ENCODE measurements at places on chromosomes 6 and 20.

GRCh38 chr20:59850018-59850641 lies 83.3 kb downstream of the SYCP2 start:
- DNase-seq = no peak

GRCh38 chr6:138454981-138455706 lies 44.1 kb downstream of the NHSL1 start:
- DNase-seq = peak; percentile 58

GRCh38 chr6:160420969-160421556 lies 72.9 kb downstream of the SLC22A3 start:
- DNase-seq = no peak

DNA sequence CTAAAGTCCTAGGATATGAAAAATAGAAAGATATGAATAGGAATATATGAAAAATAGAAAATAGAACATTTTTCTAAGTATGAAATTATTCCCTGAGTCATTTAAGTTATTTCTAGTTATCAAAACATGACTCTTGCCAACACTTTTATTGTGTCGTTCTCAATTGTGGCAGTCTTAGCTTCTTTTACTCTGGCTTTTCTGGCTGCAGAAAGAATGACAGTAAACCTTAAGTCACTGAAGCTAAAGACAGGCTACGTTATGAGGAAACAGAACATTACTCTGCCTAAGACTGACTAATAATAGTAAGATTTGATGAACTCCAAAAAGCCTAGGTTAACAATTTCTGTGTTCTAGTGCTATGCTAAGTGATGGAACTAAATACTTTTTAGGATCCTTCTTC lies 74.6 kb downstream of the AIG1 start:
- no peak for DNase-seq

DNA sequence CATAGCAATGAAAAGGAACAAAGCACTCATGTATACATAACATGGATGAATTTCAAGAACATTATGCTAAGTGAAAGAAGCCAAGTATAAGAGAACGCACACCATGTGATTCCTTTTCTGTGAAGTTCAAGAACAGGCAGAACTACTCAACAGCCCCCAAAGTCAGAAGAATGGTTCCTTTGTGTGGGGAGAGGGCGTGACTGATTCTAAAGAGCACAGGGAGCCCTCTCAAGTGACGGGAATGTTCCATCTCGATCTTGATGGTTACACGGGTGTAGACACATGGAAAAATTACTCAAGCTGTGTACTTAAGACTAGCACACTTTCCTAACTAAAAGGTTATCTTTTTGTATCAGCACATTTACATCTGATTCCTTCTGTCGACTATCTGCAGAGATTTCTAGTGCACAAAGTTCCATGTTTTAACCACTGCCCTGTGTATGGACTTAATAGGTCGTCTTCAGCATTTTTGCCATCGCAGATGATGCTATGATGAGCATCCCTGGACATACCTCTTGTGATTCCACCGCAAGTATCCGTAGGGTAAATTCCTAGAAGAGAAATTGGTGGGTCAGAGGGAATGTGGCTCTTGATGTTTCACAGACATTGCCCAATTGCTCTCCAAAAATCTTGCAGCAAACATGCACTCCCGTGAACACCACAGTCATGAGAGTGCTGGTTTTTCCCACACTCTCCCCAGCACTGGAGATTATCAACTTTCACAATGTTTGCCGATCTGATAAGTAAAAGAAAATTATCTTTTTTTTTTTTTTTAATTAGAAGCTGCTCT lies 279.3 kb downstream of the BMP7 start:
- no peak for DNase-seq

DNA sequence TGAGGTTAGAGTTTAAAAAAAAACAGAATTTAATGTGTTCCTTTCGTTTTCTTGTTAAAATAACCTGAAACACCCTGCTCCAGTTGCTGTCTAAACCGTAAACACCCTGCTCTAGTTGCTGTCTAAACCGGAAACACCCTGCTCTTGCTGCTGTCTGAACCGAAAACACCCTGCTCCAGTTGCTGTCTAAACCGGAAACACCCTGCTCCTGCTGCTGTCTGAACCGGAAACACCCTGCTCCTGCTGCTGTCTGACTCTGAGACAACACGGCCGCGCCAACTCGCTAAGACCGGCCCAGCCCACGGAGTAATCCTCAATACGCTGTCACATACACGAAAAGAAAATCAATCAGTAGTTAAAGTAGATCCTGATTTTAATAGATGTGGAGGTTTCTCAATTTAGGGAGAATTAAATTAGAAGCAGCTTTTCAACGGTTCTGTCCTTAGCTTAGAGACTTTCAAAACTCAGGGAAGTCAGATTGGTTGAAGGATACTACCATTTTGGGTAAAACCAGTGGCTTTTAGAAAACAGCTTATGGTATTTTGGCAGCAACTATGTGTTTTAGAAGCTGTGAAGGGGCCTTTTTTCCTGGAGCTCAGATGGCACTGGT lies 98.3 kb downstream of the RAMACL start:
- DNase-seq = peak; percentile 90

- no peak for DNase-seq
These were observed 128.8 kb upstream of the CD93 start for GRCh38 chr20:23214903-23215302.

DNA sequence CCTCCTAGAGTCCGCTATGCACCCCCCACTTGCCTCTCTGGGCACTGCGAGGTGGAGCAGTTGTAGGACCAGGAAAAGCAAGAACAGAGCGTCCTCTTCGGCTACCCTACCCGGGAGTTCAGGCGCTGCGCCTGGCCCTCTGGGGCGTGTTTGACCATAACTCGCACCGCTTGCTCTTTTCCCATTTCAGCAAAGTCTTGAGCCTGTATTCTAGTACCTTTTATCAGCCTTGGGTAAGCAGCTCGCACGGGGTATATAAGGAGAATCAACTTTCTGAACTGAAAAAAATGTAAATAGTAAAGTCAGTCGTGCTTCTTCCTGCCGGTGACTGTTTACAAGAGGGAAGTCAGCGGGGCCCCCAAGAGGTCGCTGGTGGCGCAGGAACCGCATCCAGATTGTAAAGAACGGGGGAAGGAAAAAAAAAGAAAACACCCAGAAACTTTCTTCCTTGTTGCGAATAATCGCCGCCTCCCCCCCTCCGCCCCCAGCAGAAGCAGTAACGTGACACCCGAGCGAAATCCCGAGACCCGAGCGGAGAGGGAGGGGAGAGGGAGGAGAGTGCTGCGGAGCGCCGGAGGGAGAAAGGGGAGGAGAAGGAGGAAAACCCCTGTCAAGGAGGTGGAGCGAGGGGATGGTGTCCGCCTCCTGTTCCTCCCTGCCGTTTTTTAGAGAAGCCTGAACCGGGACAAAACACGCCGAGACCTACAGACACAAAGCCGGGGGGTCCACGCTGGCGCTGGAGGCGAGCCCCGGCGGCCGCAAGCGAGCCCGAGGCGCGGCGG lies at the start of gene UST:
Gene UST (plus strand): TSS at position 668 of the 782 bp plus-strand sequence. CDS start 401 bp downstream, outside the sequence.
- peak; percentile 72 for DNase-seq

GRCh38 chr20:58378704-58379103 lies 10.3 kb upstream of the VAPB start:
- DNase-seq = no peak

- no peak for DNase-seq
These were observed 145.7 kb downstream of the CDH4 start for GRCh38 chr20:61397790-61398189.

GRCh38 chr6:35044145-35044745 lies 96.9 kb downstream of the TCP11 start:
- DNase-seq = no peak

DNA sequence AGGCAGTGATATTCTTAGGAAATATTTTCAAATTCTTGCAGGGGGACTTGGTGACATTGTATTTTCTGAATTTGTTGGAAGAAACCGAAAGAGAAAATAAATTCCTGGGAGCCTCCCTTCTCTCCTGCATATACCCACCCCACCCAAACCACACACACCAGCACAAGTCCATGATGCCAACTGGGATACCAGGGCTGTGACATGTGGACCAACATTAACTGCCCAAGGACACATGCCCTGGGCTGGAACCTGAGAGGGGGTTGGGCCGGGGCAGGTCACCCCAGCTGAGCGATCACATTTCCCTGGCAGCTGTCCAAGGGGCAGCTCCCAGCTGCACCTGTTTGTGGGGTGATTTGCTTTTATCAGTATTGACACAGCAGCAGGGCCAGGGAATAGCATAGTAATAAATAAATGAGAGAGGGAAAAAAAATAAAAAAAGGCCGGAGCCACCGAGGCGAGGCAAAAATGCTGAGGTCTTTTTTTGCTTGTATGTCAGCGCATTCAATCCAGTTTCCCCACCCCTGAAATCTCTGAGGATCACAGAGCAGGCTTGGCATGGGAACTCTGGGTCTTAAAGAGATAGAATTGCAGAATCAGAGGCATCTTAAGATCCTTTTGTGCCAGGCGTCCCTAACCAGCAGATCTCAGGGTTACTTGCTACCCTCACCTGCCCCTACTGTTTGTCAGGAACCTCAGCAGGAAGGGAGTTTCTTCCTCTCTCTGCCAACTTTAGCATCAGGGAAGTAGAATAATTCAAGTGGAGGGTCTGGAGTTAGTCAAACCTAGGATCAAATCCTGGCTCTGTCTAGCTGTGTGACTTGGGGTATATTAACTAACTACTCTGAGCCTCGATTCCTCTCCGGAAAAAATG lies 66.5 kb upstream of the PIM1 start:
- peak; percentile 27 for DNase-seq

DNA sequence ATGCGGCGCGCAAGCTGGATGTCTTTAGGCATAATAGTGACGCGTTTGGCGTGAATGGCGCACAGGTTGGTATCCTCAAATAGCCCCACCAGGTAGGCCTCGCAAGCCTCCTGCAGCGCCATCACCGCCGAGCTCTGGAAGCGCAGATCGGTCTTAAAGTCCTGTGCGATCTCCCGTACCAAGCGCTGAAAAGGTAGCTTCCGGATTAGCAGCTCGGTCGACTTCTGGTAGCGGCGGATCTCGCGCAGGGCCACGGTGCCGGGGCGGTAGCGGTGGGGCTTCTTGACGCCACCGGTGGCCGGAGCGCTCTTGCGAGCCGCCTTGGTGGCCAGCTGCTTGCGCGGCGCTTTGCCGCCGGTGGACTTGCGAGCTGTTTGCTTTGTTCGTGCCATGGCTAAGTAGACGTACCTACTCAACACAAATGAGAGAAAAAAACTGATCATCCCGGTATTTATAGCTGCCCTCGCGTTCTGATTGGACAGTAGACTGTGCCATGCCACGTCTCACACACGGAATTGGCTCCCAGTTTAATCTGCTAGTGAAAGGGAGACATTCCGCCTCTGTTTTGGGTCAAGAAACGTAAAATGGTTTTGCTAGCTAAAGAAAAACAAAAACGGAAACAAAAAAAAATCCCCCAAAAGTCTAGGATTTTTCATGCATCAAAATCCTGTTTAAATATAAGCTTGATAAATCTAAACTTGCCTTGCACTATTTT lies 40.1 kb downstream of the OR2B2 start:
- peak; percentile 89 for DNase-seq

- DNase-seq = no peak
These were observed 664.8 kb upstream of the MMS22L start for GRCh38 chr6:97947841-97948240.

DNA sequence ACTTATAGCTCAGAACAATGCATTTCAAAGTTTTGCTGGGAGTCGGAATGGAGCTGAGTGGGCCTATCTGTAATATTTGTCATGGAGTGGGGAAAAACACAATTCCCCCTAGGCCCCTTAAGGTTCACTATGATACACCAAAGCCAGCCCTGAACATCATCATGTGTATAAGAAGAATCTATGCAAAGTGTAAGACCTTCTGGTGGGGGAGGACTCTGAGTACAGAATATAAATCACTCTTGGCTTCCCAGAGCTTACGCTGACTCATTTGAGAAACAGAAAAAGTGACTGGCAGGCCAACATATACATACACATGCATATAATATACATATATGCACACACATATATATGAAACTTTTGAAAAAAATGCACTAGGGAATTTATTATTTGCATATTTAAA lies 54.1 kb upstream of the UBR2 start:
- no peak for DNase-seq

DNA sequence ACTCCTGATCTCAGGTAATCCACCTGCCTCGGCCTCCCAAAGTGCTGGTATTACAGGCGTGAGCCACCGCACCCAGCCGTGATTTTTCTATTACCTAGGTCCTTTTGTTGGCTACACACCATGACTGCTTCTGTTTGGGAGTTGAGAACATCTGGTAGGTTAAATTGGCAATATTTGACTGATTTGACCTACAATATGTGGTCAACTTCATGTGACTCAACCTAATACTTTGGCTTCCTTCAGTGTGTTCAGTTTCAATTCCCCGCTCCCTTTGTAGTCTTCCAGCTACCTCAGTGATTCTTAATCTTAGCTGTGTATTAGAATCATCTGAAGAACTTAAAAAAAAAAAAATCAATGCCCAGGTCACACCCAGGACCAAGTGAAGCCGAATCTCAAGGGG lies 47.4 kb downstream of the MYB start:
- DNase-seq = no peak

DNA sequence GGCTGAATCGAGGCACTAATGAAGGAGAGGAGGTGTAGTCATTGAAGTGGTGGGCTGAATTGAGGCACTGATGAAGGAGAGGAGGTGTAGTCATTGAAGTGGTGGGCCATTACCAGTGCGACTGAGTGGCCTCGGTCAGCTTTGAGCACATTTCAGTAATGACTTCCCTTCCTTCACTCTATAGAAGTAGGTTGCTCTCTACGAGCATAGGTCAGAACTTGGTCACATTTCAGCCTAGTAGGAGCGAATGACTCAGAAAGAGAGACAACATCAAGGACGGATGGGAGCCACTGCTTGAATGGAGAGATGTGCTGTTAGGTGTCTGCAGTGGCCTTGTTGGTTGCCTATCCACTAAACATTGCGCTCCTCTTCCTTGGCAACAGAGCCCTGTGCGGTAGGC lies 39.5 kb downstream of the ZDHHC14 start:
- DNase-seq = no peak

GRCh38 chr6:29667158-29667557 lies 10.3 kb downstream of the MOG start:
- no peak for DNase-seq

- no peak for DNase-seq
These were observed 8.0 kb downstream of the SLC22A3 start for GRCh38 chr6:160356074-160356744.

DNA sequence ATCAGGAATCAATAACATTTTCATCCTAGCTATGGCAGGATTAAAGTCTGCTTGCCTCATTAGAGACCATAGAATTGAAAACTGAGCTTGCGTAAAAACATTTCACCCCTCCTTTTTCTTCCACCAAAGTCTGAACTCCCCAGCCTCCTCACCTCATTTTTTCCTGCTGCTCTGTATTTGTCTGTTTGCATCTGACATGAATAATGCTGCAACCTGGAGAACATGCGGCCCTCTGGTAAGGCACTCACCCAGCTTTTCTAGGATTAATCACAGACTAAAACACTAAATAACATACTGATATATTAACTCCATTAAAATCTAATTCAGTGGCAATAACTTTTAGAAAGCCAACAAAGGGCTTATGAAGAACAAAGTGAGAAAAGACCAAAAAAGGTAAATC lies 677.7 kb upstream of the NRSN1 start:
- DNase-seq = no peak

- no peak for DNase-seq
These were observed 45.9 kb upstream of the FLRT3 start for GRCh38 chr20:14383335-14383734.

DNA sequence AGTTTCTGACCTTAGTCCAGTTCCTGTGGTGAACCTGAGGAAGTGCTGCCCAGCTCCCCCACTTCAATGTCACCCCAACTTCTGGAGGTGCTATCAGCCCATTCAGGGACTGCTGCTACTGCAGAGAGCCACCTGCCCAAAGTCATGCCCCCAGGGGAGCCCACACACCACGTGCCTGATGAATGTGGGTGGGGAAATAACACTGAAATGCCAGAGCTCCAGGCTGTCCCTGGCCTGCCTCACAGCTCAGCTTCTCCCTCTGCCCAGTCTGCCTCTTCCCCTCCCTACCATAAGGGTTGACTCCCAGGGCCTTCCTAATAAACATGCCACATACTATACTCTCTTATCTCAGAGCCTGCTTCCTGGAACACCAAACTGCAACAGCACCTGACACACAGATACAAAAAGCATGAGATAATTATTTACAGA lies 276.4 kb upstream of the MOCS1 start:
- DNase-seq = no peak
